Natural killer cell treated with Interleukin-12 subunit alpha and Interleukin-12 subunit beta and Interleukin-15 and Interleukin-18, amount 100 ng/mL, for 72 hours (primary cell): ENCODE measurements at places on chromosomes 6 and 20.

- DNase-seq, result no peak
Measured at GRCh38 chr6:75436869-75437268, 56.7 kb downstream of the FILIP1 start.

GRCh38 chr20:384723-385122, 4.2 kb downstream of the TRIB3 start:
- no peak for DNase-seq

GRCh38 chr20:19301843-19302242, 89.4 kb downstream of the SLC24A3 start:
- DNase-seq, result no peak

GRCh38 chr6:38434051-38434450, 205.7 kb downstream of the BTBD9 start:
- DNase-seq, result no peak
